ENCODE measurements at places on chromosomes 12 and 14. TPM values are rescaled to one million over a fixed set of nuclear protein-coding genes. Genes with fewer than 3 reads are reported as not detected.

DNA sequence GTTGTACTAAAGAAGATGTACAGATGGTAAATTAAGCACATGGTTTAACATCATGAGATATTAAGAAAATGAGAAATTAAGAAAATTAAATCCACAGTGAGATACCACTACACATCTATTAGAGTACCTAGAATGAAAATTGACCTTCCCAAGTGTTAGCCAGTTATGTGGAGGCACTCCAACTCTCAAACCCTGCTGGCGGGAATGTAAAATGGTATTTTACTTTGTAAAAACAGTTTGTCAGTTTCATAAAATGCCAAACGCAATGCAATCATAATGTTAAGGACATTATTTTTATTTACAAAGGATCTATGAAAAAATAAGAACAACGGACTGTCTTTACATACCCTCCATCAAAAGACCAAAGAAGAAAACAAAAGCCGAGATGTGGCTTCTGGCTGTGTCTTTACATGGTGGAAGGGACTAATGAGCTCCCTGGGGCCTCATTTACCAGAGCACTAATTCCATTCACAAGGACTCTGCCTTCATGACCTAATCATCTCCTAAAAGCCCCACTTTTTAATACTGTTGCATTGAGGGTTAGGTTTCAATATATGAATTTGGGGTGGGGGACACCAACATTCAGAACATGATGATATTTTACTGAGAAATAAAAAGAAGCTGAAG lies 1178.7 kb downstream of the AACS start:
- no peaks in the 10 kb centered on the region for H3K27me3 ChIP-seq
- no peaks in the 10 kb centered on the region for H3K4me1 ChIP-seq
- no peak for DNase-seq
- H3K4me3 ChIP-seq: no peak overlapping the region

- H3K27me3 ChIP-seq: no peaks in the 10 kb centered on the region
- DNase-seq: no peak
- no peak overlapping the region for H3K4me3 ChIP-seq
- H3K36me3 ChIP-seq: no peaks in the 10 kb centered on the region
- no peak overlapping the region for H3K27ac ChIP-seq
Measured at GRCh38 chr14:68394118-68394763, 398.6 kb downstream of the ZFP36L1 start.

GRCh38 chr12:122100568-122100967 lies 22.0 kb downstream of the MLXIP start:
- no peak for DNase-seq
- H3K27me3 ChIP-seq: no peaks in the 10 kb centered on the region
- H3K36me3 ChIP-seq: no peaks in the 10 kb centered on the region
- H3K4me3 ChIP-seq: no peak overlapping the region
- no peak overlapping the region for H3K27ac ChIP-seq

TMEM233 gene
- not detected for total RNA-seq

SERPINA12 gene
- not detected for total RNA-seq

- no peak overlapping the region for H3K27ac ChIP-seq
- H3K4me3 ChIP-seq: no peak overlapping the region
- H3K36me3 ChIP-seq: no peaks in the 10 kb centered on the region
- peaks cover 2% of the 10 kb centered on the region for H3K27me3 ChIP-seq
Measured at GRCh38 chr14:51547260-51547659, 104.5 kb upstream of the FRMD6 start.

GRCh38 chr12:4379405-4379804 lies at the start of gene FGF23:
Gene FGF23, minus strand, starts transcription at chr12:4379712. Its CDS starts 130 bp downstream, at chr12:4379582.
- no peaks in the 10 kb centered on the region for H3K27me3 ChIP-seq
- H3K36me3 ChIP-seq: no peaks in the 10 kb centered on the region
- H3K4me3 ChIP-seq: no peak within 1 kb of the TSS
- H3K27ac ChIP-seq: no peak within 1 kb of the TSS
- DNase-seq: no peak

DNA sequence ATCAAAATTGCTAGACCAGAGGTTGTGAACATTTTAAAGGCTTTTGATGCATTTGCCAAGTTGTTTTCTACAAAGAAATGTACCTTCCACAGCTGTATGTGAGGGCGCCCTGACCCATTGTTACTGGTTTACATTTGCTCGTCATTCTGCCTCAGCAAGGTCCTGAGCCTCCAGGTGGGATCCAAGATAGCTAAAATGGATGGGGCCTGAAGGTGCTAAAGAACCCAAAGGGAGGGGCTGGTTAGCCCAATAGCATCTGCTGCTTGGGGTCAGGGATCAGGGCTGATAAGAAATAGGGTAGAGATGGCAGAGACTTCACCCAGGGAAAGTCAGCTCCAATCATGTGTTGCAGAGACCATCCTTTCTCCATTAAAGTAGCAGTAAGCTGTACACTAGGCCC lies 43.1 kb downstream of the GALNT16 start:
- peaks cover 6% of the 10 kb centered on the region for H3K27me3 ChIP-seq
- no peaks in the 10 kb centered on the region for H3K4me1 ChIP-seq
- H3K4me3 ChIP-seq: no peak overlapping the region

- H3K27me3 ChIP-seq: no peaks in the 10 kb centered on the region
- no peak overlapping the region for H3K4me3 ChIP-seq
- no peaks in the 10 kb centered on the region for H3K4me1 ChIP-seq
- H3K27ac ChIP-seq: no peak overlapping the region
- DNase-seq: no peak
Measured at GRCh38 chr12:82507686-82508085, 149.4 kb downstream of the METTL25 start.

- no peak overlapping the region for H3K27ac ChIP-seq
- H3K36me3 ChIP-seq: no peaks in the 10 kb centered on the region
- DNase-seq: peak; percentile 13
- H3K27me3 ChIP-seq: no peaks in the 10 kb centered on the region
Measured at GRCh38 chr12:92943482-92944250, 14.6 kb upstream of the EEA1 start.

SYNE3 gene
- total RNA-seq: 10.6 TPM

DDX23 gene
- 96.0 TPM for total RNA-seq

GRCh38 chr14:22320362-22320750 lies 268.7 kb downstream of the DAD1 start:
- H3K4me1 ChIP-seq: no peaks in the 10 kb centered on the region
- DNase-seq: no peak
- H3K27me3 ChIP-seq: no peaks in the 10 kb centered on the region
- no peaks in the 10 kb centered on the region for H3K36me3 ChIP-seq
- no peak overlapping the region for H3K4me3 ChIP-seq

ABCB9 gene
- 4.0 TPM for total RNA-seq

KERA gene
- total RNA-seq: not detected

IL31 gene
- total RNA-seq: not detected

DNA sequence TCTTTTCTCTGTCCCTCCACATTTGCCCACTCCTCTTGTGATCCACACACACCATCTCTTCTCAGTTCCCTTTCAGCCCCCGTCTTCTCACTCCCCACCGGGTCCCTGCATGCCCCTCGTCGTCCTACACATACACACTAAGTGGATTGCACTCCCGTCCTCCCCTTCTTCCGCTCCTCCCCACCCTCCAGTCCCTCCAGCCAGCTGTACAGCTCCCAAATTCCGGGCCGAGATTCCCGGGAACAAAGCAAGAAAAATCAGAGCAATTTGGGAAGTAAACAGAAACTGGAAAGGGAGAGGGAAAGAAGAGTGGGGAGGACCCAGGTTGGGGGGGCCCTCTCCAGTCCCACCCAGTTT lies 282 bp upstream of the IGFBP6 start:
- peak overlapping the region; percentile 43 for H3K4me3 ChIP-seq
- peaks cover 37% of the 10 kb centered on the region for H3K4me1 ChIP-seq
- no peak for DNase-seq
- peaks cover 3% of the 10 kb centered on the region for H3K27me3 ChIP-seq
- H3K27ac ChIP-seq: no peak overlapping the region

DNA sequence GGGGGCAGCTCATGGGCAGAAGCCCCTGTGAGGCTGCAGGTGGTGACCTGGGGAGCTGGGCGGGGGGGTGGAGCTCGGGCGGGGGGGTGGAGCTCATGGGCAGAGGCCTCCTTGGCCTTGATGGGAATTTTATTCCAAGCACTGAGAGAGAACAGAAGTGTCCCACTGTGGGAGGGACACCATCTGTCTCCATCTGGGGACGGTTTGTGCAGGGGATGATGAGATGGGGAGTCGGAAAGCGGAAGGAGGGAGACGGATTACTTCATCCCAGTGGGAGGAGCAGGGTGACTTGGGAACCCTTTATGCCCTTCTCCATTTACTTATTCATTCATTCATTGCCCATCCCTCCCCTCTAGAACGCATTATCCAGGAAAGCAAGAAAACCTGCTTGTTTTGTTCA lies 304.7 kb downstream of the ADGRD1 start:
- no peaks in the 10 kb centered on the region for H3K4me1 ChIP-seq
- no peak for DNase-seq
- H3K27ac ChIP-seq: no peak overlapping the region

DNA sequence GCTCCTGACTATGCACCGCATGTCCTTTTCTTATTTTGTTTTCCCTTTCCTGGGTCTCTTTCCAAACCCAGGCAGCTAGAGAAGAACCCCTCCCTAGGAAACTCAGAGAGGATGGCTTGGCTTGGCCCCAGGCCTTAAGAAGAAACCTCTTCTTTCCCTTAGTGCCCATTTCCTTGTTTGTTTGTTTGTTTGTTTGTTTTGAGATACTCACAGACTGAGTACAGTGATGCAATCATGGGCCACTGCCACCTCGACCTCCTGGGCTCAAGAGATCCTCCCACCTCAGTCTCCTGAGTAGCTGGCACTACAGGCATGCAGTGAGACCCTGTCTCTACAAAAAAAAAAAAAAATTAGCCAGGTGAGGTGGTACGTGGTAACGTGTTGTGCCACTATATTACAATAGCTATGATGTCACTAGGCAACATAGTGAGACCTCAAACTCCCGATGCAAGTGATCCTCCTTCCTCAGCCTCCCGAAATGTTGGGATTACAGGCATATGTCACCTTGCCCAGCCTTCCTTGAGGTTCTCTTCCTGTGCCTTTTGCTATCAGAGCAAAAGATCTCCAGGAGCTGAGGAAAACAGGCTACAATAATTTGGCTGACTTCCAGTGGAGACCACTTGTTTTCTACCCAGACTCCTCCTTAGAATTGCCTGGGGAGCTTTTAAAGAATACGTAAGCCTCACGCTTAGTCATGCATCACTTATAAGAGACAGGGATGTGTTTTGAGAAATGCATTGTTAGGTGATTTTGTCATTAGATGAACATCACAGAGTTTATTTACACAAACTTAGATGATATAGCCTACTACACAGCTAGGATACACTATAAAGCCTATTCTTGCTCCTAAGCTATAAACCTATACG lies 34.5 kb upstream of the LGALS3 start:
- no peak for DNase-seq
- no peaks in the 10 kb centered on the region for H3K27me3 ChIP-seq
- peaks cover 16% of the 10 kb centered on the region for H3K4me1 ChIP-seq
- H3K27ac ChIP-seq: no peak overlapping the region

DNA sequence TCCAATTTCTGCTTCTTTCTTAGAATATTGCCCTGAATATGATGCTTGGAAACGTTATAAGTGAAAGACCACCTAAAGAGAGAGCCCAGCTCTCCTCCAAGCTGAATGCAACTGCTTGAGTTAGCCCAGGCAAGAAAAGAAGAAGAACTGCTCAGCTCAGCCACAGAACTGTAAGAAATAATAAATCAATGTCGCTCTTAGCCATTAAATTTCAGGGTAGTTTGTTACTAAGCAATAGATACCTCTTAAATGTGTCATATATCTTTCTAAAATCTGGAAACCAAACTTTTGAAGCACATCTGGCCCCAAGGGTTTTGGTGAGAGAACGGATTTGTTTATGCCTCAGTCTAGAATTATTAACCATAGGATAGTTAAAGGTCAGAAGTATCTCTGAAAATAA lies 50.4 kb downstream of the SLC6A15 start:
- no peaks in the 10 kb centered on the region for H3K27me3 ChIP-seq
- H3K36me3 ChIP-seq: no peaks in the 10 kb centered on the region
- H3K27ac ChIP-seq: no peak overlapping the region
- no peaks in the 10 kb centered on the region for H3K4me1 ChIP-seq
- DNase-seq: no peak

GRCh38 chr14:68219407-68219806 lies 399.8 kb downstream of the RAD51B start:
- no peaks in the 10 kb centered on the region for H3K36me3 ChIP-seq
- no peaks in the 10 kb centered on the region for H3K27me3 ChIP-seq
- no peak overlapping the region for H3K27ac ChIP-seq
- H3K4me1 ChIP-seq: peaks cover 4% of the 10 kb centered on the region

GRCh38 chr12:7282844-7283243 lies 21.0 kb upstream of the ACSM4 start:
- no peak for DNase-seq
- no peaks in the 10 kb centered on the region for H3K4me1 ChIP-seq
- no peaks in the 10 kb centered on the region for H3K27me3 ChIP-seq
- no peak overlapping the region for H3K27ac ChIP-seq
- no peaks in the 10 kb centered on the region for H3K36me3 ChIP-seq

NUMB gene
- total RNA-seq: 56.3 TPM

DNA sequence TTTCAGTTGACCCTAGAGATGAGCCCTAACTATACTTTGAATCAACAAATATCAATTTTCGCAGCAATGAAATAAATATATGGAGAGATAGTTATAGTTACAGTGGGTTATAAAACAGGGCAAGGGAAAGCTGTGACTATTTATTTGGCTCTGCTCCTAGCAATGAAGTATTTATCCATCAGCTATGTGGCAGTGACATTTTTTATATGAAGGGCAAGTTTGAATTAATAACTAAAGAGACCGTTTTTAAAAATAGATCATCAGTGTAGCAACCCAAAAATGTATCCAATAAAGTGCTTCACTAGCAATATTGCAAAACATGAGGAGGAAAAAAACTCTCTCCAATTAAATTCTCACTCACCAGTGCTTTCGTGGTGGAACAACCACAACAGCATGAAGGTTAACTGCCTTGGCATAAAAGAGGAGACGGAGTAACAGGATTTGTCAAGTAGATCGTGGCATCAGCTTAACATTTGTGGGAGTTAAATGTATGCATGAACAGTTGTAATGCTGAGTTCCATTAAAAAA lies 58.1 kb upstream of the NUDT4 start:
- H3K4me1 ChIP-seq: no peaks in the 10 kb centered on the region
- H3K36me3 ChIP-seq: no peaks in the 10 kb centered on the region
- DNase-seq: no peak
- no peak overlapping the region for H3K27ac ChIP-seq
- H3K4me3 ChIP-seq: no peak overlapping the region

GRCh38 chr12:88300931-88301330 lies 158.8 kb downstream of the TMTC3 start:
- H3K27ac ChIP-seq: no peak overlapping the region
- no peaks in the 10 kb centered on the region for H3K36me3 ChIP-seq
- DNase-seq: no peak
- H3K4me1 ChIP-seq: no peaks in the 10 kb centered on the region
- H3K27me3 ChIP-seq: no peaks in the 10 kb centered on the region

COX8C gene
- not detected for total RNA-seq

SLC22A17 gene
- 0.28 TPM for total RNA-seq
